ENCODE measurements at places on chromosomes 1 and 21.

DNA sequence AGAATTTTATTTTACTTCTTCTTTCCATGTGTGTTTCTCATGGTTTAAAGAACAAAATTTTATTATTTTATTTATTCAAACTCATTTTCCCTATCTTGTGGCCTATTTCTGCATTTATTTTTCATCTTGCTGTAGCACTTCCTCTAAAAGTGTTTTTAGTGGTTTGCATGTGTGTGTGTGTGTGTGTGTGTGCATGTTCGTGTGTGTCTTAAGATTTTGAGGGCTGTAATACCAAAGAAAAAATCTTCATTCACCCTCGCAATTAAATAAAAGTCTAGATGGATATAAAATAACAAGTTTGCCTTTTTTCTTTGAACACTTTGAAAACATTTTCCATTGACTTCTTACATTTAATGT lies 24.6 kb upstream of the FCRL3 start:
- no peak for DNase-seq

DNA sequence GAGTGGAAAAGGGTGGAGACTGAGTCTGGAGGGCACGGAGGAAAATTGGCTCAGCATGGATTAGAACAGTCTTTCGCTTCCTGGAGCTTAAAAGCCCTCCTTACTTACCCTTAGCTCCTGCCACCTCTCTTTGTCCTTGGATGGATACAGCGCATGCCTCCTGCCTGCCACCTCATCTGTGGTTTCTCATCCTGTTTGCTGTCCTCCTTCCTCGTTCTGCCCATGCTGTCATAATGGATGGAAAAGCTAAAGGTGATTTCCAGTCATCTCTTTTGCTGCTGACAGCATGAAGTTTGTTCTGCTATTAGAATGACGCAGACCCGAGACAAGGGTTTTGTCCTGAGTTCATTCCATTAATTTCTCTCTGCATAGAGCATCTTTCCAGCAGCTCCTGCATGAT lies 425.9 kb downstream of the KIF26B start:
- no peak for DNase-seq

GRCh38 chr21:42997053-42997452 lies 22.7 kb downstream of the PKNOX1 start:
- no peak for DNase-seq

DNA sequence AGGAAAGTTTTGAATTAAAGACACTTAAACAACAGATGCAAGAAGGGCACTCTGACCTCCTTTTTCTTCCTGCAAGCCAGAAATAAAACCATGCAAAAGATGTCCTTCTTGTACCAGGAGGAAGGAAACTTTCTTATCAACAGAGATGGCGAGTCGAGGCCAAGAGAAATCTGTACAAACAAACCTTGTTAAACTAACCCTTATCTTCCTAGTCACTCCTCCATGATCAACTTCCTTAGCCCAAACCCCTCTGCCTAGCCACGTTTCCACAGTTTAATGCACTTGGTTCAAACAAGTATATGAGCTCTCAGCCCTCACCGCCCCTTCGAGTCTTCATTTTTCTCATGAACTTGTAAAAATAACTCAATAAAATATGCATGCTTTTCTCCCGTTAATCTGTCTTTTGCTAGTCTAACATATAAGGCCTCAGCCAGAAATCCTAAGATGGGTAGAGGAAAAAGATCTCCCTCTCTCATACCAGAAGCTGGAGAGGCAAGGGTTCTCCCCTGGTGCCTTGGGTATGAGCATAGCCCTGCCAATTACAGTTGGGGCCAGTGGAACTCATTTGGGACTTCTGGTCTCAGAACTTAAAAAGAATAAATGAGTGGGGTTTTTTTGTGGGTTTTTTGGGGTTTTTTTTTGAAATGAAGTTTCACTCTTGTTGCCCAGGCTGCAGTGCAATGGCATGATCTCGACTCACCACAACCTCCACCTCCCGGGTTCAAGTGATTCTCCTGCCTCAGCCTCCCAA lies 141.7 kb upstream of the SOD1 start:
- DNase-seq: no peak

DNA sequence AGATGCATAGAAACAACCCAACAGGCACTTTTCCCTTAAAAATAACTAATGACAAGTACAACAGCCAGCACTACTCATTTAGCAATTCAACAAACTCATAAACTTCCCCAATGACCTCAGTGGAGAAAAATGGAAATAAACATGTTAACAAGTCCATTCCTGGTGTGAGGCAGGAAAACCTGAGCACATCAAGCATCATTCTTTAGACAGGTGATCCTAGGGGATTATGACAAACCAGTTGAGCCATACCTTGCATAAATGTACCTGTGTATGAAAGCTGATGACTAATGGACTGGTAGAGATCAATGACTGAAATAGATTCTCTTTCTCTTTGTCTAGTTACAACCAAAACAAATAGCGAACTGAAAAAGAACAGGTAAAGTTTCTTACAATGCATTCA lies 7.0 kb downstream of the COL24A1 start:
- DNase-seq: no peak

DNA sequence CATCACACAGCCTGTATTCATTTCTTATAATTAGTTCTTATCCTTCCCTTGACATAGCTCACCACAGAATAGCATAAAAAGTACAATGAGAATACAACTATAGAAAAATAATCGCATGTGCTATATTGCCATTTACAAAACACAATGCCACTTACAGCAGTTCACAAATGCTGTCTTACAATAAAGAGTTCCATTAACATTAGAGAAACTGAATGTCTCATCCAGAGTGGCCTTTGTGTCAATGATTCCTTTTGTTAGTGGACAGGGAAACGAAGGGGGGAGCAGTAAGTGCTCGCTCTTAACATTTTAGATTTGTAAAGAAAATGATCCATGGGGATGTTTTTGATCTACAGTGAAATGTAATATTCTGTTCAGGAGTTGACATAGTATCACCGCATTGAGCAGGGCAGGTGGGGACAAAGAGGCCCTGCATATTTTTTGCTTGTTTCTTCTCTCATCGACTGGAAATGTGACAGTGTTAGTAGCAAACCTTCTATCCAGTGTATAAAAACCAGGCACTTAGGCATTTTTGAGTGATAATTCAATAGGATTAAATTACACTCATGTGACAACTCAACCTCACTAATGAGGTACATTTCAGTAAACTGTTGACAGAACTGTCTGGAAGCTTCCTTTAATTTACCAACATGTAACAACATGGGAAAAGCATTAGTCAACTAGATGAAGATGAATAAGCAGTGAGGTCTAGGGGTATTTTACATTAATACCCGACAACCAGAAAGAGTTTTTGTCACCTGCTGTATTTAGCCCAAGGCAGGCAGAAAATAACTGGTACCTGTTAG lies 35.6 kb upstream of the RRP15 start:
- DNase-seq: no peak

GRCh38 chr1:228064741-228065542 lies 17.6 kb upstream of the ARF1 start:
- no peak for DNase-seq

- no peak for DNase-seq
These were observed 3.3 kb upstream of the MEF2D start for GRCh38 chr1:156503698-156504437.

DNA sequence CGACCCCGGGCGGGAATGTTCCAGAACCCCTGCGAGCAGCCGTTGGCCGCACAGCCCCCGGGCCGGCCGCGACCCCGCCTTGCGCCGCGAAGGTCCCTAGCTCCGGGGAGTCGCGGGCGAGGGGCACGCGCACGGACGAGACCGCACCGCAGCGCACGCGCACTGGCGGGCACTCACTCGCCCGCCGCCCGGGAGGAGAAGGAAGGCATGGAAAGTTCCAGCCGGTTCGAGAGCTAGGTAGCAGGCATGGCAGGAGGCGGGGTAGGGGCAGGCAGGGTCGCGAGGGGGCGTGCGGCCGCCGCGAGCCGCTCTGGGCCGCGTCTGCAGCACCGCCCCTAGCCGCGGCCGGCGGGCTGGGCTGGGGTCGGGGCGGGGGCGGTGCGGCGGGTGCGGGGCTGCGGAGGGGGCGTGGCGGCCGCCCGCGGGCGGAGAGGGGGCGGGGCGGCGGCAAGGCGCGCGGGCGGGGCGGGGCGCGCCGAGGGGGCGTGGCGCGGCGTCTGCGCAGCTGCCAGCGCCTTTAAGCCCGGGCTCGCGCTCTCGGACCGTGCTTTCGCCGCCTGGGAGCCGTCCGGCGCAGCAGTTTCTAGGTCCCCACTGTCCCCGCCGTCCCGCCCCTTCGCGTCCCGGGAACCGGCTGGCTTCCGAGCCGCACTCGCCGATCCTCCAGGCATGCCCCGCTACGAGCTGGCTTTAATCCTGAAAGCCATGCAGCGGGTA lies at the start of the genes MRPS6 and SLC5A3:
Gene MRPS6, plus strand, starts transcription at position 547 of the 717 bp plus-strand sequence. Its CDS starts 123 bp downstream, at position 670.
Gene SLC5A3, plus strand, starts transcription at position 547 of the 717 bp plus-strand sequence. CDS start 21,621 bp downstream, outside the sequence.
- DNase-seq: peak; percentile 89

DNA sequence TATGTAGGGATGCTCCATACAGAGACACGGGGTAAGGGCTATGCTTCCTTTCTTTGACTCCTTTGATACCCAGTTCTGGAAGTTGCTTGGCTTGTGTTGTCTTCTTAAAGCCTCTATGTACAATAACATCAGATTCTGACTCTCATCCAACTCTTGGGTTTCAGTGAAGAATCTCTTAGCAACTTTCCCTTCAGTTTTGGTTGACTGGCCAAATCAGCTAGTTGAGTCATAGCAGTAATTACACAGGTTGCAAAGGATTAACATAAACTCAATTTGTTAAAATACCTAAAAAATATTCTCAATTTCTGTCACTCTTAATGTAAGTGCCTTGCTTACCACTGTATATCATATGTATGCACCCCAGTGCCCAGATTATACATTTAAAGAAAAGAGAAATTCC lies 9.2 kb downstream of the CD1E start:
- DNase-seq: no peak

DNA sequence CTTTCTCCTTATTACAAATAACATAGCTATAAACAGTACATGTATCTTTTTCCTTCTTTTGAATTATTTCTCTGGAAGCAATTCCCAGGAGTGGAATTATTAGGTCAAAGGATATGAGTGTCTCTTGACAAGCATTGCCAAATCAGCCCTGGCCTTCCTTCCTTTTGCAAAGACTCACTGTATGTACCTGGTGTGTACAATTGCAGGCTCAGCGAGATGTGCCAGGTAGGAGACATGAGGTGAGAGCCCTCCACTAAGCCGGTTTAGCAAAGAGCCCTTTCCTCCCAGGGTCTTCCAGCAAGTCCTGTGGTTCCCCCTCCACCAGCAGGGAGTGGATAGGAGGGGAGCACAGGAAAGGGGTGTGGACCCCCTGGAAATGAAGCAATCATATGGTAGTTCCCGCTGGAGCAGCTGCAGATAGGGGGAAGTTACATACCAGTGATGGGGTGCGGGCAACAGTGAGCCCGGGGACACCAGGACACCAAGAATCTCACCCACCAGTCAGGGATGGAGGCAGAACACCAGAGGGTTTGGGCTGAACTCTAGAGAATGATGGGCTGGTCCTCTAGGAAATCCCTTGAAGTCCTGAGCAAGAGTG lies 18.3 kb downstream of the RCSD1 start:
- DNase-seq: no peak

- no peak for DNase-seq
These were observed 212.1 kb downstream of the PBX1 start for GRCh38 chr1:164771041-164771618.

GRCh38 chr1:224383218-224383617 lies 26.5 kb downstream of the CNIH4 start:
- no peak for DNase-seq

DNA sequence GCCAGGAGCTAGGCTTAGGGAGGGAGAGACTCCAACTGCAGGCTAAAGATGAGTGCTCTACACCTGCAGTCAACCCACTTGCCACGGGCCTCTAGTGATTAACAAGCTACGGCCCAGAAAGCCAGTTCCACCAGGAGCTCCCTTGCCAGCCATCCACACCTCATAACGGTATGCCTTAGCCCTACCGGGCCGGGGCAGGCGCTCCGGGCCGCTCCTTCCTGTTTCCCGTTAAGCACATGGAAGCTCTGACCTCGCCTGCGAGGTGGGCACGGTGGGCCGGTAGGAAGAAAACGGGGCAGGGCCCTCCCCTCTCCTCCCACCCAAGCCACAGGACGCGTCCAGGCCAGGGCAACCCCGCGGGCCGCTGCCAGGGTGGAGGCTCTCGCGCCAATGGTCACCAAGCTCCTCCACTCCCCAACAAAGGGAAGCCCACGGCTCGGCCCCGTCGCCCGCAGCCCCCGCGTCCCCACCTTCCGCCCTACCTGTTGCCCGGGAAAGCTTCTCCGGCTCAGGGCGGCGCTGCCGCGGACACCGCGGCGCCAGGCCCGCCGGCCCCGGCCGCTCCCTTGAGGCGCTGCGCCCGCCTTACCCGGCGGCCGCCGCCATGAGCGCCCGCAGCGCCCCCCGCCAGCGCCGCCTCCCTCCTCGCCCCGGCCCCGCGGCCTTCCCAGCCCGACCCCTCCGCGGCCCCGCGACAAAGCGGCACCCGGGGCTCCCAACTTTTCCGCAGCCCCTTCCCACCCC lies 627 bp downstream of the CERS2 start:
- peak; percentile 46 for DNase-seq

GRCh38 chr1:23401313-23401712 lies 23.2 kb downstream of the TCEA3 start:
- no peak for DNase-seq

GRCh38 chr1:243693800-243694199 lies 156.2 kb downstream of the AKT3 start:
- DNase-seq: no peak

DNA sequence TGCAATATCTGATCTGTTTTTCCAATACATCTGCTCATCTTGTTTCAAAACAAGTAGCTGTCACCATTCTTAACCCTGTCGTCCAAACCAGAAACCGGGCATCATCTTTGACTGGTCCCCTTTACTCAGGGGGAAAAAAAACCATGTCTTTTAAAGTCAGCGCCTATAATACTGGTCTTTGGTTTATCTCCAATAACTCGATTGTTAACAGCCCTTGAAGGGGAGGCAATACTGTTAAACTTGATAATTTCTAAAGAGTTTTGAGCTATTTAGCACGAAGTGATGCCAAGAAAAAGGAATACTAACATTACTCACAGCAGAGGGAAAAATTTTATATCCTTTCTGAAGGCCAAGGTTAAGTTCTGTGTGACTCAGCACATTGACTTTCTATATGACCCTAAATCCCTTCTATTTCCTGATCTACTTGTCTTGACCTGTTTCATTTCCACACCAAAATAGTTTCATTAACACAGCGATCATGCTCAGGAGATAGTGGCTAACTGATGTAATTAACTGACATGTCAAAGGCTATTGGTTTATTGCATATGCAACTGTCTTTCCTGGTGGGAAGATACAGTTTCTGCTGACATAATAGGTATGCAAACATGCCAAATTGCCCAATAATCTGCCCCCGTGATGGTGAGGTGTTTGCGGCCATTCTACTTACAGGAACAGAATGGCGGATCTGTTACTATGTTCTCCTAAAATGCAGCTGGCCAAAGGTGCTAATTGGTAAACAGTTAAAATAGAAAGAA lies 59.1 kb downstream of the NFIA start:
- DNase-seq: no peak

GRCh38 chr21:38380481-38381137 lies 117.7 kb downstream of the ERG start:
- no peak for DNase-seq

GRCh38 chr1:226618380-226618779 lies 69.8 kb downstream of the STUM start:
- DNase-seq: no peak

GRCh38 chr1:90068611-90069280 lies 73.8 kb downstream of the ZNF326 start:
- DNase-seq: no peak

- DNase-seq: peak; percentile 79
These were observed 10.5 kb upstream of the SPEN start for GRCh38 chr1:15836772-15837669.
